Natural killer cell treated with Interleukin-12 subunit alpha and Interleukin-12 subunit beta and Interleukin-15 and Interleukin-18, amount 100 ng/mL, for 72 hours (primary cell): ENCODE measurements at places on chromosomes 2 and 18.
A peak's percentile ranks its signal among the peaks of the same experiment; 100 is the strongest.

DNA sequence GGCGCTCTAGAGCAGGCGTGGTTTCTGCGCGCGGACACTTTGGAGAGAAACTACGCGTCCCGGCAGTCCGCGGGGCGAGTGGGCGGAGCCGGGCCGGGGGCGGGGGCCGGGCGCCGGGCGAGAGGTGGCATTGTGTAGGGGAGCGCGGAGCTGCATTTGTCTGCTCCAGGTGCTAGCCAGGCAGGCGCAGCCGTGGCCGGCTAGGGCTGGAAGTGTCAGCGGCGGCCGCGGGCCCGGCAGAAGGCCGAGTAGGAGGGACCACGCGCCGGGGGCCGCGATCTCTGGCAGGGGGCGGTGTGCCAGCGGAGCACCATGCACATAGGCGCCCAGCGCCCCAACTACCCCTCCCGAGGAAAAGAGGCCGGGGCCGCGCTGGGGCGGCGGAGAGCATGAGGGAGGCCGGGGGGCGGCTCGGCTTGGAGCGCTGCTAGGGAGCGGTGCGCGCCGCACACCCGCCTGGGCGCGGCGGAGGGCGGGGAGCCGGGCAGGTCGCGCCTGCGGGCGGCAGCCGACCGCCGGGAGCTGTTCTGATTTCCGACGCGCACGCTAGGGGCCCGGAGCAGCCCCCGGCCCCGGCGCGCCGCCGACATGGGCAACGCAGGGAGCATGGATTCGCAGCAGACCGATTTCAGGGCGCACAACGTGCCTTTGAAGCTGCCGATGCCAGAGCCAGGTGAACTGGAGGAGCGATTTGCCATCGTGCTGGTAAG lies at the start of gene FMNL2:
Gene FMNL2, plus strand, starts transcription at position 159 of the 710 bp plus-strand sequence.
- H3K4me3 ChIP-seq = peak within 1 kb of the TSS; percentile 85
- no peak within 1 kb of the TSS for H3K27ac ChIP-seq
- H3K36me3 ChIP-seq = no peaks in the 10 kb centered on the region
- peak; percentile 66 for DNase-seq

GRCh38 chr2:8290771-8291352 lies 391.0 kb upstream of the ID2 start:
- H3K27ac ChIP-seq = no peak overlapping the region
- H3K27me3 ChIP-seq = no peaks in the 10 kb centered on the region
- DNase-seq = no peak
- peaks cover 23% of the 10 kb centered on the region for H3K4me1 ChIP-seq
- H3K4me3 ChIP-seq = no peak overlapping the region

GRCh38 chr18:40984856-40985255 lies 970.2 kb upstream of the PIK3C3 start:
- H3K4me1 ChIP-seq = no peaks in the 10 kb centered on the region
- DNase-seq = no peak
- H3K36me3 ChIP-seq = no peaks in the 10 kb centered on the region
- H3K27me3 ChIP-seq = no peaks in the 10 kb centered on the region
- H3K4me3 ChIP-seq = no peak overlapping the region

- H3K4me3 ChIP-seq = no peak overlapping the region
- no peaks in the 10 kb centered on the region for H3K36me3 ChIP-seq
- peaks cover 21% of the 10 kb centered on the region for H3K4me1 ChIP-seq
These were observed 37.8 kb upstream of the DNMT3A start for GRCh38 chr2:25379535-25379934.

DNA sequence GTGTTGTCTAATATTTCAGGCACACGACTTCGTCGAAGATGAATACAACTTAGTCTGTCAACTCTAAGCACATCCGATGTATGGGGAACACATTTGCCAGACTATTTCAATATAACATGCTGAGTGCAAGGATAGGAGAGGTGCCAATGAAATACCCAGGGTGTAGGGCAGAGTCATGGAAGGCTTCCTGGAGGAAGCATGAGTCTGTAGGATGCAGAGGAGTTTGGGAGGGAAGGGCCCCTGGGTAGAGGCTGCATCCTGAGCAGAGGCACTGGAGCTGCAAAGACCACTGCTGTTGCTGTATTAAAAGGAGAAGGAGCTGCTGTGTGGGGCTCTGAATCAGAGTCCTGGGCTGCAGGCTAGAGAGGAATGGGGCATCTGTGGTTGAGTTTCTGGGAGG lies 89.9 kb downstream of the ASAP2 start:
- no peak for DNase-seq
- peaks cover 32% of the 10 kb centered on the region for H3K27me3 ChIP-seq
- H3K4me1 ChIP-seq = no peaks in the 10 kb centered on the region

DNA sequence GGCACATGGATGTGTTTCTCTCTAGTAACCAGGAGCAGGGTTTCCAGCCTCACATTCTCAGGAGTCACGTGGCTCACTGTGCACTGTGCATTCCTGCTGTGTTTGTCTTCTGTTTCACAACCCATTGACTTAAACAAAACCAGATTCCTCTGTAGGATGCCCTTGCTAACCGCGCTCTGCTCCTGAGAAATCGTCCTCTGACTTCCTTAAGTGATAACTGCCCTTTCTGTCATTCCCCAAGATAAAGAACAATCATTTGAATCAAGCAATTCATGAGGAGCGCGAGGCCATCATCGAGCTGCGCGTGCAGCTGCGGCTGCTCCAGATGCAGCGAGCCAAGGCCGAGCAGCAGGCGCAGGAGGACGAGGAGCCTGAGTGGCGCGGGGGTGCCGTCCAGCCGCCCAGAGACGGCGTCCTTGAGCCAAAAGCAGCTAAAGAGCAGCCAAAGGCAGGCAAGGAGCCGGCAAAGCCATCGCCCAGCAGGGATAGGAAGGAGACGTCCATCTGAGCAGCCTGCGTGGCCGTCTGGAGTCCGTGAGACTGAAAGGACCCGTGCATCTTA lies 60.2 kb downstream of the RALBP1 start:
- no peaks in the 10 kb centered on the region for H3K27me3 ChIP-seq
- no peak overlapping the region for H3K27ac ChIP-seq
- DNase-seq = no peak
- H3K4me1 ChIP-seq = peaks cover 17% of the 10 kb centered on the region
- H3K4me3 ChIP-seq = no peak overlapping the region

DNA sequence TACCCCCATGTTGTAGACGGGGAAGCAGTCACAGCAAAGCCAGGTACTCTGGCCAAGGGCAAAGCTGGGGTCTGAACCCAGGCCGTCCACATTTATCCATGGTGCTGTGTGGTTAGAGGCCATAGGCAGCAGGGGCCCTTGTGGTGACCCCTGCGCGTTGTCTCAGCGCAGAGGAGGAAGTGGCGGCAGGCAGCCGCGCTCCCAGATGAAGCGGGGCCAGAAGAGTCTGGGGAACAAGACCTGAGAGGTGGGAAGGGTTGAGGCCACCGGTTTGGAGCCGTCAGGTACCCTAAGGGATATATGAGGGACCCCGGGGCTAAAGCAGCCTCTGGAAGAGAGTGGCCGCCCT lies 770 bp downstream of the ZNF396 start:
- peaks cover 10% of the 10 kb centered on the region for H3K4me1 ChIP-seq
- no peaks in the 10 kb centered on the region for H3K27me3 ChIP-seq
- peak overlapping the region; percentile 86 for H3K4me3 ChIP-seq
- no peaks in the 10 kb centered on the region for H3K36me3 ChIP-seq

GRCh38 chr2:149585166-149585885 lies 2.2 kb downstream of the MMADHC start:
- H3K36me3 ChIP-seq = peaks cover 21% of the 10 kb centered on the region
- no peak for DNase-seq
- peak overlapping the region; percentile 100 for H3K27ac ChIP-seq
- peaks cover 12% of the 10 kb centered on the region for H3K27me3 ChIP-seq

DNA sequence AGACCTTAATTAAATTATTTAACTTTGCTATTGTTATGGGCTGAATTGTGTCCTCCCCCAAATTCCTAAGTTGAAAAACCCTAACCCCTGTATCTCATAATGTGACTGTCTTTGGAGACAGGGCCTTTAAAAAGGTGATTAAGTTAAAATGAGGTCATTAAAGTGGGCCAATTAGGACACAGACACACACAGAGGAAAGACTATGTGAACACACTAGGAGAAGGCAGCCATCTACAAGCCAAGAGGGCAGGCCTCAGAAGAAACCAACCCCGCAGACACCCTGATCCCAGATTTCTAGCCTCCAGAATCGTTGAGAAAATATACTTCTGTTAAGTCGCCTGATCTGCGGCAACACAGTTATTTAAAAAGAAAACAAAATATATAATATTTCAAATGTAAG lies 6.4 kb downstream of the STK17B start:
- H3K4me1 ChIP-seq = peaks cover 40% of the 10 kb centered on the region
- DNase-seq = no peak
- peak overlapping the region; percentile 86 for H3K27ac ChIP-seq
- H3K36me3 ChIP-seq = peaks cover 58% of the 10 kb centered on the region
- H3K27me3 ChIP-seq = no peaks in the 10 kb centered on the region

DNA sequence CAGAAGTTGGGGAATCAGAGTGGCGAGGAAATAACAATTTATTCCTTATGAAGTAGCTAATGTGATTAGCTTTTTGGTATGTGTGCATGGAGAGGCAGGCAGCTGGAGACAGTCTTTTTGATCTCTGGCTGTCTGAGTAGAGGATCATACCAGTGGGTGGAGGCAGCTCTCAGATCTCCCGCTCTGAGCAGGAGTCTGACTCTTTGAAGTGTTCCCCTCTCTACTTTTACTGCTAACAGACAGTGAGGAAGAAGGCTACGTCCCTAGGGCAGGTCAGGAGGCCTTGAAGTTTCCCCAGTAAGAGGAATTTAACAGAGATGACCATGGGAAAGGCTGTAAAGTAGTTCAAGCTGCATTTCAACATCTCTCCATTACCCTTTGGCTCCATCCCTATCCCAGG lies 111.9 kb upstream of the REG3A start:
- H3K27me3 ChIP-seq = no peaks in the 10 kb centered on the region
- peaks cover 5% of the 10 kb centered on the region for H3K36me3 ChIP-seq
- no peak for DNase-seq
- H3K27ac ChIP-seq = no peak overlapping the region
- no peaks in the 10 kb centered on the region for H3K4me1 ChIP-seq

DNA sequence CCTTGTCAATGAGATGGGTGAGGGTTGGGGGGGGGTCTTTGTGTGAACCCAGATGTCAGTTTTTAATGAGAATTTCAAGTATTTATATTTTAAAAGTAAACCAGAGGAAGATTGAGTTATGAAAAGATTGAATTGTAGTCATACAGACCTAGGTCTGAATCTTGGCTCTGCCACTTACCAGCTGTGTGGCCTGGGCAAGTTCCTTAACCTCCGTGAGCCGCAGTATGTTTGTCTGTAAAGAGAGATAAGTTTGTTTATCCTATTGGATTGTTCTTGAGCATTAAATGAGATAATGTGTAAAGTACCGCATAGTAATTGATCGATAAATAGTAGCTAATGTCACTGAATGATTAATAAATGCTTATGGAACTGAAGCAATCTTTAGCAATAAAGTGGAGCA lies 63.8 kb downstream of the EML6 start:
- no peak overlapping the region for H3K27ac ChIP-seq
- no peaks in the 10 kb centered on the region for H3K4me1 ChIP-seq
- H3K27me3 ChIP-seq = peaks cover 3% of the 10 kb centered on the region
- DNase-seq = no peak

GRCh38 chr2:69779258-69780001 lies 37.5 kb downstream of the ANXA4 start:
- H3K4me1 ChIP-seq = peaks cover 31% of the 10 kb centered on the region
- no peak overlapping the region for H3K27ac ChIP-seq
- DNase-seq = no peak
- H3K4me3 ChIP-seq = no peak overlapping the region

- no peak overlapping the region for H3K4me3 ChIP-seq
- no peaks in the 10 kb centered on the region for H3K36me3 ChIP-seq
- DNase-seq = no peak
- H3K4me1 ChIP-seq = no peaks in the 10 kb centered on the region
These were observed 33.1 kb downstream of the NGEF start for GRCh38 chr2:232979871-232980461.

DNA sequence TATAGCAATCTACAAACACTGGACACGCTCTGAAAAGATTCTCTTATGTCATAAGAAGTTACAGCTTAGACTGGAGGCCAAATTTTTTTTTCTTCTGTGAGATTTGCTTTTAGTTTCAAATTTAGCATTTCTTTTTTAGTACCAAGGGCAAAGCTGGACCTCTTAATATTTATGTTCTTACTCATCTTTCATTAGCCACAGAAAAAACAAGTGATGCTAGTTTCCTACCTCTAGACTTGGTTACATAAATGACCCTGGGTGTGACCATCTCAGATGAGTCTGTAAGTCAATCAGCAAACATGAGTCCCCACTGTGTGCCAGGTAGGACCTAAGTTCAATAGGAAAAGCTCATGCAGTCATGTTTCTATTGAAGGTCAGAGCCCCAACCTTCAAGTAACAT lies 94.4 kb downstream of the MEP1B start:
- no peaks in the 10 kb centered on the region for H3K36me3 ChIP-seq
- no peaks in the 10 kb centered on the region for H3K4me1 ChIP-seq
- H3K4me3 ChIP-seq = no peak overlapping the region
- DNase-seq = no peak
- no peak overlapping the region for H3K27ac ChIP-seq
- H3K27me3 ChIP-seq = peaks cover 16% of the 10 kb centered on the region

DNA sequence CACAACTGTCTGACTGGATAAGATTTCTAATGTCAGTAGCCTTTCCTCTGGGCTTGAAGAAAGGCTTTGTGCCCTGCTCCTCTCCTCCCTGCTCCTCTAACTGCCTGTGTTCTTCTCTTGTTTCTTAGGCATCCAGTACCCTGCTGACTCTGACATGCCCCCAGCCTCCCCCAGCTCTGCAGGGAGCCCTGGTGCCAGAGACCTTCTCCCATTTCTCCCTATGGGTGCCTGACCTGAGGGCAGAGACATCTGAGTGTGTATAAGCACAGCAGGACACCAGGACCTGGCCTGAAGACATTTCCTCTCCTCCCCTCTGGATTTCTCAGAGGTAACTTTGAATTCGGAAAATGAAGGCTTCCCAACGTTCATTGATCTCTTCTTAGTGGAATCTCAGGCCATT lies 23.6 kb downstream of the RNF144A start:
- peaks cover 32% of the 10 kb centered on the region for H3K36me3 ChIP-seq
- H3K27me3 ChIP-seq = no peaks in the 10 kb centered on the region
- peaks cover 38% of the 10 kb centered on the region for H3K4me1 ChIP-seq
- no peak for DNase-seq

GRCh38 chr18:57630002-57630753 lies 8.5 kb upstream of the NARS1 start:
- DNase-seq = peak; percentile 96
- H3K4me1 ChIP-seq = peaks cover 17% of the 10 kb centered on the region
- H3K36me3 ChIP-seq = no peaks in the 10 kb centered on the region
- peak overlapping the region; percentile 92 for H3K4me3 ChIP-seq
- H3K27me3 ChIP-seq = no peaks in the 10 kb centered on the region
